Endothelial cell (in vitro differentiated cells): ENCODE measurements at places on chromosomes 13 and 19.

GRCh38 chr19:53912653-53913052, 3.6 kb downstream of the CACNG7 start:
- H3K4me1 ChIP-seq: peaks cover 15% of the 10 kb centered on the region
- H3K27ac ChIP-seq: no peak overlapping the region
- H3K36me3 ChIP-seq: peaks cover 11% of the 10 kb centered on the region

GRCh38 chr13:71758828-71759227, 108.2 kb downstream of the DACH1 start:
- H3K27me3 ChIP-seq: peaks cover 1% of the 10 kb centered on the region
- peak overlapping the region; percentile 76 for H3K27ac ChIP-seq
- H3K4me3 ChIP-seq: no peak overlapping the region
- DNase-seq: no peak

- H3K36me3 ChIP-seq: peaks cover 17% of the 10 kb centered on the region
- H3K27ac ChIP-seq: no peak overlapping the region
- no peak overlapping the region for H3K4me3 ChIP-seq
- DNase-seq: no peak
These were observed 2.5 kb upstream of the ECH1 start for GRCh38 chr19:38834104-38834490.

- no peak within 1 kb of the TSS for H3K27ac ChIP-seq
- H3K27me3 ChIP-seq: peaks cover 3% of the 10 kb centered on the region
- no peak for DNase-seq
- no peak within 1 kb of the TSS for H3K4me3 ChIP-seq
- no peaks in the 10 kb centered on the region for H3K4me1 ChIP-seq
These were observed at the start of gene CFAP97D2 for GRCh38 chr13:114179087-114179658. Gene CFAP97D2, plus strand, starts transcription at chr13:114179257. Its CDS starts 74 bp downstream, at chr13:114179331.
